K562 (cell line): ENCODE measurements at places on chromosomes 7 and 10. TPM values are rescaled to one million over a fixed set of nuclear protein-coding genes. Genes with fewer than 3 reads are reported as not detected.

DNA sequence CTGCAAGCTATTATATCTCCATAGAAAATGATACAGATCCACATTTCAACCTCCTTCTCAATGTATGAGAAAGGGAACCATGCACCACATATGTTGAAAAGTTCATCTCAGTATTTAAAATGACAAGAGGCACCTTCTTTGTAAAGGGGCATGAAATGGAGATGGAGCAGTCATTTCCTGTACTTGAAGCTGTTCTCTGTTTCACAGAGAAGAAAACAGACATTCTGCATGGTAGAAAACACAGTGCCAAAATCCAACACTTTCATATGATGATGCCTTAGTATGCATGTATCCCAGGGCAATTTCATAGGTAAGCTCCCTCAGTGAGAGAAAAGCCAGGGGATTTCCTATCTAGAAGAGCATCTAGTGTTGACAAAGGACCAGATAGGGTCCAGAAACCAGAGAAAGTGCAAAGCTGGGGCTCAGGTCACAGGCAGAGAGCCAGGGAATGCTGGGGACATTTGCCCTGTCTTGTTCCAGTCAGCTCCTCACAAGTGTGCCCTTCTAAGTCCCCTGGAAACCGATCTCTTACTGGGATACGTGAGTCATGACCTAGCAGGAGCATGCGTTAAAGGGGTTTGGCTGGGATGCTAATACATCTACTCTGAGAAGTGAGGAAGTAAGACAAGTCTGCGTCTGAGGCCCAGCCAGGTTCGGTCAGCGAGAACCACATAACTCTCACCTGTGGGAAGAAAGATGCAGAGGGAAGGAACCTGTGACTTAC, 118.7 kb downstream of the ICA1 start:
- DNase-seq = no peak

- DNase-seq = peak; percentile 42
Observed at GRCh38 chr7:119270045-119270464, 1002.9 kb upstream of the KCND2 start.

The SLC18A2 gene
- 0.40 and 0.45 TPM in 2 replicates for total RNA-seq

DNA sequence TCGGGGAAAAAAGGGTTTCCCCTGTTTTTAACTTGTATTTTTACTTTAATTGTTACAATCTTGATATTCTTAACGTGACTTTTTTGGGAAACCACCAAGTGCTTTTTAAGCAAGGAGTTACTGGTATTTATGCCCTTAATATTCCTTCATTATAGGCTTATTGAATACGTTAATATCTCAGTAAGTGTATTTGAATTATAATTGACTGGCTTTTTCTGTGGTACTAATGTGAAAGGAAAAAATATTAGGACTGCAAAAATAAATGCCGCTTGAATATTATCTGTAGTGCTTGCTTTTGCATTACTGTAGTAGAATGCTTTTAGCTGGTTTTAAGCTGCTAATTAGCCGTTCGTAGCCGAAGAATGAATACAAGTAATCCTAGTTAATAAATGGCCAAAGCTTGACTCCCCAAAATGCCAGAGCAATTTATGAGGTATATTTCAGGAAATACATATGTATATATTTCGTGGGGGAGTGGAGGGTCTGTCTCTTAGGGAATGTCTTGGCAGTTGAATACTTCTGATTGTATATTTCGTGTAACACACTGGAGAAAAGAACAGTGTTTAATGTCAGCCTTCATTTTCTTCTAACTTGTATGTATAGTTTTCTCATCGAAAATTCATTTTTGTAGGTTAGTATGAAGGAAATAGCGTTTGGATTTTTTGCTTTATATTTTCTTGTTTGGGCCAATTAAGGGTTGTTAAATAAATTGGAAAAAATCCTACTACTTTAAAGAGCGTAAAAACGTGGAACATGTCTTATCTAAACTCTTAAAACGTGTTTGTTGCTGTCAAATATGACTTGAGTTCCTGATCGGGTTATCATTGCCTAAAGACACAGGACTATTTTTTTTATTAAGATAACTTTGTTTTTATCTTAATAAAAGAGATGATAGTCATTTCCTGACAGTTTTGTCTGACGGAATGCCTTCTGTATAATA, 1.5 kb downstream of the PDCD4 start:
- no peak for DNase-seq

DNA sequence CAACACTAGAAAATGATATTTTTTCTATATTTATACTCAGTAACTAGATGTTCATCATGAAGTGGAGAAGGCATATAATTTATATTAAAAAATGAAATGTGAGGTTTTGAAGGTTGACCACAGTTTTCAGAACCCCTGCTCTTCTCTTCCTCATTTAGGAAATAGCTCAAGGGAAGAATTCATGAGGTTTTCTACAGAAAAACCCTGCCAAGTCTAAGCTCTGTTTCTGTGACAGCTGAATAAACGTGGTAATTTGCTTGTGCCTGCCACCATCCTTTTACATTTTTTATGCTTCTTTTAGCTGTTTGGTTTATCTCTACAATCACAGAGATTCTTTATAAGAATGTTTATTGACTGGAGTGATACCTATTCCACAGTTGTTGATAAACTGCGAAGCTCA, 630.3 kb upstream of the POT1 start:
- no peak for DNase-seq

DNA sequence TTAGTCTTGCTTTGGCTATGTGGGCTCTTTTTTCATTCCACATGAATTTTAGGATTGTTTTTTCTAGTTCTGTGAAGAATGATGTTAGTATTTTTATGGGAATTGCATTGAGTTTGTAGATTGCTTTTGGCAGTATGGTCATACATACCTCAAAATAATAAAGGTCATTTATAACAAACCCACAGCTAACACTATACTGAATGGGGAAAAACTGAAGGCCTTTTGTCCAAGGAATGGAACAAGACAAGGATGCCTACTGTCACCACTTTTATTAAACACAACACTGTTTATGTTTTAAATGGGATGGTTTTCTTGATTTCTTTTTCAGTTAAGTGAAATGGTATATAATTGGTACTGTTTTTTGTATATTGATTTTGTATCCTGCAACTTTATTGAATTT, 84.3 kb downstream of the CCDC7 start:
- no peak for DNase-seq

The PLEKHS1 gene
- not detected in 2 replicates for total RNA-seq

GRCh38 chr10:31819391-31819820, 109.2 kb downstream of the ARHGAP12 start:
- DNase-seq = peak; percentile 58

DNA sequence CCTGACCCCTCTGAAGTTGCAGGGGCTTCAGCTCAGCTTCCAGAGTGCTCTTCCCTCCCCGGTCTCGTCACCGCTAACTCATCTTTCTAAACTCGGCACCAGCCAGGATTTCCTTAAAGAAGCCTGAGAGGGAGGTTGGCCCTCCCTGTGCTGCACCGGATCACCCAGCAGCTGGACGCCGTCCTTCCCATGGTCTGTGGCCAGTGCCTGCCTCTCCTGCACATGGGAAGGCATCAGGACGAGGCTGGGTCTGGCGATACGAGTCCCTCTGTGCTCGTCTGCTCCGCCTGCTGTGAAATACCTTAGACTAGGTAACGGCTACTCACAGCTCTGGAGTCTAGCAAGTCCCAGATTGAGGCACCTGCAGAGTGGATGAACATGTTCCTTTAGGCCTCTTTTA, 179.1 kb downstream of the ZMYND11 start:
- DNase-seq = no peak

DNA sequence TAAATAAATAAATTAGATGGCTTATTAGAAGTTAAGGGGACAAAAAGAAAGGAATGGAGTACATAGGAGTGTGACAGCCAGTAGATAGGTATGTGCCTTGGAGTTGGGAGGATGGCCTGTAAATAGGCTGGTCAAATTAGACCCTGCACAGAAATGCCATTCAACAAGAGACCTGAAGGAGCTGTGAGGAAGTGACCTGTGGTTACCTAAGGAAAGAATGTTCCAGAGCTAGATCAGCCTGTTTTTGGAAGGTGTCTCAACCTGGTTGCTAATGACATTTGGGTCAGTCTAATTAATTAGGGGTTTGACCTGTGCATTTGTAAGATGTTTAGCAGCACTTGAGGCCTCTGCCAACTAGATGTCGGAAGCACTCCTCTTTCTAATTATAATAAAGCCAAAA, 315.3 kb upstream of the PLXDC2 start:
- DNase-seq = no peak

- no peak for DNase-seq
Observed at GRCh38 chr10:127916826-127917225, 9.9 kb downstream of the PTPRE start.

The ACBD5 gene
- 8.4 and 8.7 TPM in 2 replicates for total RNA-seq

The FRMPD2 gene
- 0.38 and 0.44 TPM in 2 replicates for total RNA-seq

GRCh38 chr7:47846138-47846836, 102.0 kb downstream of the PKD1L1 start:
- DNase-seq = no peak

The UCN3 gene
- not detected in 2 replicates for total RNA-seq

The SNCG gene
- total RNA-seq = 86.6 and 93.6 TPM in 2 replicates

The NANOS1 gene
- total RNA-seq = 0.89 and 1.2 TPM in 2 replicates

DNA sequence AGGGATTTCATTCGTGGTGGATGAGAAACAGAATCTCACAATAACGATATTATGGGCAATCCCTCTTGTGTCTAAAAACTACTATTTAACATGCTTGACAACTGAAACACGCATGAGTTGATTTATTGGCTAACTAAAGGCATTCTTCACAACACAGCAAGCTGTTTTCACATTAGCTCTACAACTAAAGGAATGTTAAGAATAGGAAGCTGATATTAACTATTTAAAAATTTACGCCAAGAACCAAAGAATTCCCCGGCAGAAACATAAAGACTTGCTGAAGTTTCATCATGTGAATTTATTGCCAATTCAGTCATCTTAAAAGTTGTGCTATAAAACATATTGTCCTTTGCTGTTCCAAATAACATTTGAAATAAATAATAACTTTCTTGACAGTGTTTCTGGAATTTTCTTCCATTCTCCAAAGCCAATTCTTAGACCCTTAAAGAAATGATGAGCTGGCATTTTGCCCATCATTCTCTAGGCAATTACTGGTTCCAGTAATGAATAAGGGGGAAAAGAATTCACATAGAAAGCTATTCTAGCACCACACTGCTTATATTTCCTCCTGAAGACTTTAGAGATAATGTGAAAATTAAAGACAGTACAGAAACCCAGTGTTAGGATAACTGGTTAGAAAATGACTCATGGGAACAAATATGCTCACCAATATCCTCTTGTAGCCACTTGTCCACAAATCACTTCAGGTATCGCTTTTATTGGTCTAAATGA, 233.1 kb downstream of the PARD3 start:
- no peak for DNase-seq

GRCh38 chr10:100356067-100357017, 9.3 kb downstream of the SCD start:
- no peak for DNase-seq

The HABP2 gene
- total RNA-seq = 0.07 and 0.09 TPM in 2 replicates

DNA sequence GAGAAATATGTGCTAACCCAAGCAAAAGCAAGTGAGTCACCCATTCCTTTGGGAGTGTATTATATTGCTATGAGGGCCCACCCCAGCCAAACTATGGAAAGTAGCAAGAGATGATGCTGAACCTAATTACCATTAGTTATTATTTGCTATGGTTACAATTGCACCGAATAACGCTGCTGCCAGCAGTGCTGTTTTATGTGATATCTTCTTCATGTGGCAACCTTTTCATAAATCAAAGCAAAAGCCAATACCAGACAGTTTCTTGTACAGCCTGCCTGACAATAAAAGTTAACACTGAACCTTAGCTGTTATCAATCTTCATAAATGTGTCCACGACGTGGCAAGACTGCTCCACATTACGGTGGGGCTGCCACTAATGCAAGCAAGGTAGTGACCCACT, 241.7 kb upstream of the PLXNA4 start:
- DNase-seq = no peak

GRCh38 chr7:69982197-69982596, 383.9 kb downstream of the AUTS2 start:
- DNase-seq = no peak

DNA sequence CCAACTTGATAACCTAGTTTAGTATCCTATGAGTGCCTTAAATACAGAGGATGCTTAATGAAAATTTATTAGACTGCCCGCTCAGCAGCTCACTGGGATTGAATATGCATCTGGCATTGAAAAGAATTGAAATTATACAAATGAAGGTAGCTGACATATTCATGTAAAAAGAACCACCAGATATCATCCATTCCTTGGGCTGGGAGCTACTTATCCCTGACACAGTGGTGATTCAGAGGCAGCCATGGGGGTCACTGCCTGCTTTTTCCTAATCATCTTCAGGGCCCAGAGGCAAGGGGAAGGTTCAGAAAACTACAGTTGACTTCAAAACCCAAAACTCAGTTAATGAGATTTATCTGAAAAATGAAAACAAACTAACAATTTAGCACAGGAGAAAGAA, 120.9 kb downstream of the TRIL start:
- DNase-seq = no peak

The KLF14 gene
- not detected in 2 replicates for total RNA-seq

- no peak for DNase-seq
Observed at GRCh38 chr7:155843426-155844018, 31.3 kb upstream of the SHH start.
